BJ (cell line): ENCODE measurements at places on chromosomes 1 and 21. TPM values are rescaled to one million over a fixed set of nuclear protein-coding genes. Genes with fewer than 3 reads are reported as not detected.

- no peak for DNase-seq
Measured at GRCh38 chr1:31642366-31642765, 2.3 kb downstream of the PEF1 start.

GRCh38 chr1:59238333-59238934 is 58.5 kb upstream of the FGGY start:
- DNase-seq = no peak

GRCh38 chr1:149845416-149845815 is 54.0 kb upstream of the BOLA1 start:
- no peak for DNase-seq

GRCh38 chr1:168976267-168976666 is 130.2 kb upstream of the ATP1B1 start:
- no peak for DNase-seq

DNA sequence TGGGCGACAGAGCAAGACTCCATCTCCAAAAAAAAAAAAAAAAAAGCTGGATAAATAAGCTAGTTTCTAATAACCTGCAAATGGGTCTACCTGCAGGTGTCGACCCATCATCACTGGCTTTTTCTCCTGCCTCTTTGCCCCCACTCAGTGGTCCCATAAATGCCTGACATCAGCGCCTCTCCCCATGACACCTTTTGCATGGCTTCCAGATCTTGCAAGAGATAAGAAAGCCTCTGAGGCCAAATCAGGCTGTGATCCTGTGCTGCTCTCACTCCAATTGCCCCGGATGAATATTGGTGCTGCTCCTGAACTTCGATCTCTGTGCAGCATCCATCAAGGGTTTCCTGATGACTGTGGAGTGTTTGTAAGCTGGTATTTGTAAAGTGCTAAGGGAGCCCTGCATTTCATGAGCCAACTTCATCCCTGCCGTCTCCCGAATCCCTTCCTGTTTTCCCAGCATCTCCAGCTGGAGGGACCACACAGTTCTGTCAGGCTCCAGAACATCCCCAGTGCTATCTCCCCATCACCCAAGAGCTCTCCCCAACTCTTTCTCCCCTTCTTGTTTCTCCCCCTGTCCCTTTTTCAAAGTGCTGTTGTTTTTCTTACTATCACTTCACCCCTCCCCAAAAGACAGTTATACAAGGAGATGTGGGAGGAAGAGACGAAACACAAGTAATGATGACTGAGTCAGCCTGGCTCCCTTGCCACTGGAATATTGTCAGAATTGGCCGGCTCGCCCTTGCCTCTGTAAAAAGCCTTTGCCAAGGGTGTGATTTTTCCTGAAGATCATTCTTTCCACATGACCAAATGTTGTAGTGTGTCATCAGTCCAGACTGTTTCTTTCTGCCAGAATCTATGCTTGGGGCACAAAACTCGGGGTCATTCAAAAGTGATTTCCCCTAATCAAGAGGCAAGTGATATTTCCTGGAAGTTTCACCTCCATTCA is 2.8 kb upstream of the EFHD2 start:
- peak; percentile 75 for DNase-seq

DNA sequence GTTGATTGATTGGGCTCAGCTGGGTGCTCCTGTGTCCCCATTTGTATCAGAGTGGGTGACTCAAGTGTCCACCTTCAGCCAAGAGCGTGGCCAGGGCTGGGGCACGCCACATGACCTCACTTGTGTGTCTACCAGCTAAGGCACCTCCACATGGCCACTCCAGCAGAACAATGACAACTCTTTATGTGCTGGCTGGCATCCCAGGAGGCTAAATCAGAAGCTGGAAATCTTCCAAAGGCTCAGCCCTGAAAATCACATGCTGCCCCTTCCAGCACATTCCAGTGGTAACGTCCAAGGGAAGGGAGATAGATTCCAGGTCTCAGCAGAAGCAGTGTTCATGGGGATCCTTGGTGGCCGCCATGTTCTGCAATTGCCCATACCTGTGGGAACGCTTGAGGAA is 585.5 kb downstream of the AJAP1 start:
- no peak for DNase-seq

DNA sequence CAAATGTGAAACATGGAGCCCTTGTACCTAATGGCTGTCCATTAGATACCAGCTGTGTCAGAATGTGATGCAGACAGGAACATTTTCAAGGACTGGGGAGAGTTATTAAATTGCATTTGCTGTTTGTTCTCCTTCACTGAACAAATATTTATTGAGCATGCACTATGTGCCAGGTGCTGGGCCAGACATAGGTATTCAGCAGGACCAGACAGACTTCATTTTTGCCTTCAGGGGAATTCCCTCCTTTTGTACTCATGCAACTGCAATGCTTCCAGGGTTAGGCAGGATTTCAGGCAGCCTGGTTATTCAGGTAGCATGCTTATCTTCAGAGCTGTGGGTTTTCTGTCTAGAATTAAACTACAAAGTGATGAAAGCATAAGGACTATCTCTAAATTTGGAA is 64.2 kb upstream of the SMYD2 start:
- DNase-seq = no peak

DNA sequence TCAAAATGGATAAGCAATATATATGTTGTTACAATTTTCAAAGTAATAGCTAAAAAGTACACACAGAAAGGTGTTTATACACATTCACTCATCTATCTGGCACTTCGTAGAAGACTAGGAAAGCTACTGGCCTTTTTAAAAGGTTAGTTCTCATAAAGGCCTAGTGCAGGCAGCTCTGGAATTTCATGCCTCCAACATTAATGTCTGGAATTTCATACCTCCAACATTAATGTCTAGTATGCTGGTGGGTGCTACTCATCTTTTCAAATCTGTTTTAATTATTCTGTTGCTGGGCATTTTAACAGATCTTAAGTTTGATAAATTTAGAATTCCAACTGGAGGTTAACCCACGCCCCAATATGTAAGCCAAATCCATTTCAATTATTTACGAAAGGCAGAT is 124.2 kb downstream of the AKT3 start:
- no peak for DNase-seq

DNA sequence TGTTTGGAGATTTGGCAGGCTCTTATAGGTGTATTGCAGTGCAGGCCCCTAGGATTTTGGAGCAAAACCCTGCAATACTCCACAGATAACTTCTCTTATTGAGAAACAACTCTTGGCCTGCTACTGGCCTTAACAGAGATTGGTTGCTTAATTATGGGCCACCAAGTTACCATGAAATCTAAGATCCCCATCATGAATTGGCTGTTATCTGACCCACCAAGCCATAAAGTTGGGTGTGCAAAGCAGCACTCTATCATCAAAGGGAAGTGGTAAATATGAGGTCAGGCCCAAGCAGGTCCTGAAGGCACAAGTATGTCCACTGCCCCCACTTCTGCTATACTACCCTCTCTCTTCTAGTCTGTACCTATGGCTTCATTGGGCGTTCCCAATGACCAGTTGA is 130.0 kb upstream of the TNFSF4 start:
- DNase-seq = no peak

- no peak for DNase-seq
Measured at GRCh38 chr21:38455403-38455802, 42.9 kb downstream of the ERG start.

GRCh38 chr1:169624912-169625311 is 5.0 kb downstream of the SELP start:
- no peak for DNase-seq

DNA sequence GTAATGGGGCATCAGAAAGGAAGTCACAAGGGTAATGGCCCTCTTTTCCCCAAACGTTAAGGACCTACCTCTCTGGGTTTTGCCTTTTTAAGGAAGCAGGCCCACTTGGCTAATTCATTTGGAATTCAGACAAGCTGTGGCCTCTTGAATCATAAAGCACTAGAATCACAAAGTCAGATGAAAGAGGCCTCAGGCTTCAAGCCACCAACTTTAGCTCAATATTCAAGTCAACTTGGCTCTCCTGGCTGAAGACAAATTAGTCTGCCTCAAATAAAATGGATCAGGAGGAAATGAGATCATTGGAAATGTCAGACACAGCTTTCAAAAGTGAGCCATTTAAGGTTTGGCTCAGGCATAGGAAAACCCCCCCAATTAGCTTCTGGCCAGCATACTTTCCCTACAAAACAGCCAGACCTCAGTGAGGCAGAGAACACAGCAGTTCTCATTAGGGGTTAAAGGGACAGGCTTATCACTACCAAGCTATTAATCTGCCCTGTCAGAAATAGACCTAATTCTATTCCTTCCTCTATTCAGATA is 34.3 kb downstream of the SLC35D1 start:
- peak; percentile 78 for DNase-seq

- no peak for DNase-seq
Measured at GRCh38 chr1:57788313-57788712, 364.5 kb upstream of the DAB1 start.

DNA sequence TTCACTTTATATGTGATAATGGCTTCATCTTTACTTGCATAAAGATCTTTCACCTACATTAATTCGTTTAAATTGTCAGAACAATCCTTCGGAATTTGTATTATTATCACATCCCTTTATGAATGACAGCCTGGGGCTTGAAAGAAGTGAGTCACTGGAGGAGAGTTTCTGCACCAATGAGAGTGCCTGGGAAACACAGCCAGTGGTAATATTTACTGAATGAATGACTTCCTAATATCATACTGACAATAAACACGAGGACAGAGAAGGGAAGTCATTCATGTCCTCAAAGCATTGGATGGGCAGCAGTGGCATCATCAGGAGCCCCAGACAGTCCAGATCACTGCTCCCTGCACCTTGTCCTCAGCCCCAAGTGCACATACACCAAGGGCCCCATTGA is 40.7 kb upstream of the PDE4B start:
- no peak for DNase-seq

Gene TRIM58
- not detected in 2 replicates for polyA plus RNA-seq

Gene TNNT2
- polyA plus RNA-seq = not detected in 2 replicates

Gene TMEM82
- not detected in 2 replicates for polyA plus RNA-seq

Gene RGS5
- 8.1 and 8.5 TPM in 2 replicates for polyA plus RNA-seq

Gene NUF2
- 5.9 and 10.6 TPM in 2 replicates for polyA plus RNA-seq

Gene ELAVL4
- not detected in 2 replicates for polyA plus RNA-seq

Gene LCE1D
- polyA plus RNA-seq = not detected in 2 replicates

Gene UBE2Q1
- polyA plus RNA-seq = 11.0 and 16.1 TPM in 2 replicates

Gene CA6
- not detected in 2 replicates for polyA plus RNA-seq

Gene FMO5
- polyA plus RNA-seq = 0.39 and 0.60 TPM in 2 replicates

Gene PLA2G5
- not detected in 2 replicates for polyA plus RNA-seq

Gene RNU1-2
- not detected in 2 replicates for polyA plus RNA-seq
